ENCODE measurements at places on chromosomes 1 and 21.
A peak's percentile ranks its signal among the peaks of the same experiment; 100 is the strongest.

DNA sequence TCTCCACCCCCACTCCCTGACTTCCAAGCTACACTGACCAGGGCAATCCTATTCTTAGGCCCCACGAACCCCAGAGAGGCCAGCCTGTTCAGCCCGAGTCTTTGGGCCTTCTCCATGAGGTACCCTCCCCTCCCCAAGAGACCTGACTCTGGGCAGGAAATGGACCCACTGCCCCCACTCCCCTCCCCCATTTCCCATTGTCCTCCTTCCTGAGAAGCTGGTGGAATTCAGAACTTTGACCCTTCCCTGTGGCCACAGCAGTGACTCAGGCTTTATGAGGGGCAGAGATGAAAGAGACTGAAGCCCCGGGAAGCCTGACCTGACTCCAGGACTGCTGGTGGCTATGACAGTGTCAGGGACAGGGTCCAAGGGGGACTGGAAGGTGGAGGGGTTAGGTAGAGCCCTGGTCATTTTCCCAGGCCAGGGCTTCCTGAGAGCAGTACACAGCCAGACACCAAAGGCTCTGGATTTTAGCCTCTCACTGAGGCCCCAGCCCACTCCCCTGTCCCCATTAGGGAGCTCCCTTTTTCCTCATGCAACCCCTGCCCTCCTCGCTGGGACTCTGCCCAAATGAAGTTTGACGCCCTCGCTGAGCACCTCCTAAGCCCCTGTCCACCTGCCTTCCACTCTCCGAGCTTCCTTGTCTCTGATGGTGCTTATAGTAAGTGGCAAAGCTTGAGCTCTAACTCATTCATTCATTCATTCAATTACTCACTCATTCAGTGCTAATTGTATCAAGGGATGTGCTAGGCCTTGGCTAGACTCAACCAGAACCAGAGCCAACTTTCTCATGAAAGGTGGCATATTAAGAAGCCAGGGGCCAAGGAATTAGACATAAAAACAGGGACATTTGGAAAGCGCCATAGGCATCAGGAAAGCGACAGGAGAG, 3.0 kb downstream of the CRYBG2 start:
- DNase-seq: no peak

DNA sequence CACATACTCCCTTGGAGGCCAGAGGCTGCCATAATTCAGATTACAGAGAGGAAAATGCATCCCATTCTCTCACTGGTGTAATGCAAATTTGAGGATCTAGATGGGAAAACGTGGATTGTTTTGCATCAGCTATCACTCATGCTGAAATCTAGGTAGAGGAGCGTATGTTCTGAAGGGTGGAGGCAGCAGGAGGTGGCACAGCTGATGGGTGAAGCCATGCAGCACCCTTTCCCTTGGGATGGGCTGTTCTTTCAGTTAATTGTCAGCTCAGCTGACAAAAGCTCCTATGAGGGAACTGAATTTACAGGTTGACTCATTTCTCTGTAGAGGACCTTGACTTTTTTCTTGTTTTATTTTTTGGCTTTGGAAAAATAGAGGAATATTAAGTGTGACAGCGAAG, 41.8 kb downstream of the CAMTA1 start:
- no peak for DNase-seq

- DNase-seq: no peak
Observed at GRCh38 chr1:81867235-81867634, 66.5 kb downstream of the ADGRL2 start.

- peak; percentile 23 for DNase-seq
Observed at GRCh38 chr1:171740987-171741871, 636 bp downstream of the VAMP4 start.

Data from activated T-cell treated with anti-CD3 and anti-CD28 coated beads for 1 hour (primary cell).